ENCODE measurements at places on chromosomes 7 and 10. TPM values are rescaled to one million over a fixed set of nuclear protein-coding genes. Genes with fewer than 3 reads are reported as not detected.

Gene DDX50
- 63.1 TPM for total RNA-seq

Gene PNLIP
- total RNA-seq: 0.72 TPM

Gene C10orf120
- 1.2 TPM for total RNA-seq

Gene ERVW-1
- total RNA-seq: 5.5 TPM

Gene TMEM140
- 3.1 TPM for total RNA-seq

Gene LIPM
- not detected for total RNA-seq

Gene ARMS2
- not detected for total RNA-seq

Gene BLVRA
- total RNA-seq: 10.4 TPM

Gene SFRP5
- total RNA-seq: 0.48 TPM

Gene EEF1AKMT2
- total RNA-seq: 29.9 TPM

Gene MNX1
- total RNA-seq: 3.4 TPM

Gene RPA3
- total RNA-seq: 25.8 TPM

Gene KCND2
- 3.4 TPM for total RNA-seq

Gene CNTNAP2
- total RNA-seq: 81.1 TPM
